ENCODE measurements at places on chromosomes 5 and 9.

DNA sequence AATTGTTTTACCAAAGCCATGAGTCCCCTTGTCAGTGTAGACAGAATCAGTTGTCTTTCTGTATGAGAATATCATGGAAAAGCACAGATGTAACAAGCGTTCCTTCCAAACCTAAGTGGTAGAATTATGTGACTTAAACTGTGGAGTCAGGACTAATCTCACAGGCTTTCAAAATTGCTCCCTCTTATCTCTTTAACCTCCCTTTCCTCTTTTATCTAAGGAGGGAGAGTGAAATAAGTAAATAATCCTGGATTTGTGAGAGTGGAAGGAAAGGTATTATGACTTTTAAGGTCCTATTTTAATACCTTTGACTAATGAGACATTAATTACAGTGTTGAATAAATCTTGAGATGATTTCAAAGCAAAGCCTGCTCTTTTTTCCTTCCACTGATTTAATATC, 52.4 kb upstream of the LIFR start:
- no peak for DNase-seq

GRCh38 chr9:133151601-133152525, 11.9 kb downstream of the GBGT1 start:
- no peak for DNase-seq

- no peak for DNase-seq
These were observed 32.3 kb upstream of the EQTN start for GRCh38 chr9:27329291-27329690.

DNA sequence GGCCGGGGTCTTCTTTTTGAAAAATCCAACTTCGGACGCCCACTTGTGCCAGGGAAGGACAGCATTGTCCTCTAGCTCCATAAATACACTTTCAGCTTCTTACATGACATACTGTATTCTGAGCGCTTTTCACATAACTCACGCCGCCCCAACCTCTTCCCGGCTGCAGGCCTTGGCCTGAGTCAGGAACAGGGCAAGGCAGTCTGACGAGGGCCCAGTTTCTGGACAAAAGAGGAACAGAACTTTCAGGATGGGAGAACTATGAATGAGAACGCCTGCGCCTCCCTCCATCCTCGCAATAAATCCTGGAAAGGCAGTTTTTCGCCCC, 650 bp downstream of the DCTN4 start:
- DNase-seq: no peak

- no peak for DNase-seq
These were observed 29.7 kb downstream of the GABRP start for GRCh38 chr5:170813231-170813630.

DNA sequence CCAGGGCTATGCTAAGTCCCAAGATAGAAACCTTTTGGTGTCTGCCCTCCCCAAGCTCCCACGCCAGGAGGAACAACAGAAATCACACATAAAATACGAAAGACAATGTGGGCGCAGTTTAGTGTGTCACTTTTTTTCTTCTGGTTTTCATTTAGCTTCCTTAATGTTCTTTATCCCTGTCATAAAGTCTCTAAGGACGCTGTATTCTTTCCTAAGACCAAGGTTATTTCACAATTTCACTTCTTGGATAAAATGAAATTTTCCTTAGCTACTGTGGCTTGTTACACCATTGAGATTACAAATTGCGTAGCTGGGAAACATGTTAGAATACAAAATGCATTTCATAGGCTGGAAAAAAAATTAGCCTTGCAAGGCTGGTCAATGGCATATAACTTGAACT, 85.4 kb downstream of the GLIS3 start:
- no peak for DNase-seq

Data from stimulated activated CD4-positive, alpha-beta T cell treated with anti-CD3 and anti-CD28 coated beads, Interleukin-1b, Interleukin-23, amount 100 ng/mL, for 4 hours (primary cell).